ENCODE measurements at places on chromosomes 3 and 15.

DNA sequence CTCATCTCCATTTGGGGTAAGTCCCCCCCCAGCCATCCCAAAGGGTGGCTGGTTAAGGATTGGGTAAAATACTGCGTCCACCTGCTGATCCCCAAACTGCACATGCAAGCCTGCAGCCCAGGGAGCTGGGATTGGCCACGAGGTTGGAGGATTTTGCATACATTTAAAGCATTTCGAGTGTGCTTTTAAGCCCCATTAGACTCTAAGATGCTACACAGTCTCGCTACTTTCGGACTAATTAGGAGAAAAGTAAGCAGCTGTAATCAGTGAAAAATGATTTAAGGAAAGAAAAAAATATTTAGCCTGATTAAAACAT lies 23.9 kb downstream of the SLC6A6 start:
- DNase-seq: no peak

- no peak for DNase-seq
These were observed 47.6 kb downstream of the PSMD6 start for GRCh38 chr3:63975723-63976122.

- no peak for DNase-seq
These were observed 10.5 kb downstream of the ABCF3 start for GRCh38 chr3:184196536-184196935.

GRCh38 chr3:99394831-99395778 lies 243.3 kb upstream of the COL8A1 start:
- DNase-seq: no peak

GRCh38 chr15:92143765-92144164 lies 249.9 kb upstream of the ST8SIA2 start:
- no peak for DNase-seq

GRCh38 chr3:41141433-41142167 lies 57.7 kb upstream of the CTNNB1 start:
- DNase-seq: no peak

GRCh38 chr3:114223143-114223542 lies 14.2 kb downstream of the ZNF80 start:
- no peak for DNase-seq

DNA sequence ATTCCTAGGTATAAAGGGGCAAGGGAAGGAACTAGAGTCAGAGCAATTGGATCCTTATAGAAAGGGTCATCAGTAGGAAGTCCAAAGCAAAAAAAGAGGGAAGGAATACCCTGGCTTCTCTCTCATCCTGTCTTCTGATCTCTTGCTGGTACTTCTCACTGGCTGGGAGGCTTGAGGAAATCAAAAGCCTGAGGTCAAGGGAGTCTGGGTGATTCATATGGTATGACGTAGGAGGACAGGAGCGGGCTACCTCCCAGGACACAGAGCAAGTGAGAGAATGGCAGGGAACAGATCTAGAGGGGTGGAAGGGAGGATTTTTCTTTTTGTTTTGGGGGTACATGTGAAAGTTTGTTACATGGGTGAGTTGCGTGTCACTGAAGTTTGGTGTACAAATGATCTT lies 76.0 kb downstream of the CFAP20DC start:
- DNase-seq: no peak

All from NCI-H446 treated with DMSO at 0.1 percent for 48 hours (cell line).